ENCODE measurements at places on chromosomes 12 and 14.

- DNase-seq, result no peak
These were observed 20.2 kb upstream of the SERPINA1 start for GRCh38 chr14:94408546-94409095.

- no peak for DNase-seq
These were observed 53.7 kb downstream of the PLEKHA5 start for GRCh38 chr12:19183121-19183838.

DNA sequence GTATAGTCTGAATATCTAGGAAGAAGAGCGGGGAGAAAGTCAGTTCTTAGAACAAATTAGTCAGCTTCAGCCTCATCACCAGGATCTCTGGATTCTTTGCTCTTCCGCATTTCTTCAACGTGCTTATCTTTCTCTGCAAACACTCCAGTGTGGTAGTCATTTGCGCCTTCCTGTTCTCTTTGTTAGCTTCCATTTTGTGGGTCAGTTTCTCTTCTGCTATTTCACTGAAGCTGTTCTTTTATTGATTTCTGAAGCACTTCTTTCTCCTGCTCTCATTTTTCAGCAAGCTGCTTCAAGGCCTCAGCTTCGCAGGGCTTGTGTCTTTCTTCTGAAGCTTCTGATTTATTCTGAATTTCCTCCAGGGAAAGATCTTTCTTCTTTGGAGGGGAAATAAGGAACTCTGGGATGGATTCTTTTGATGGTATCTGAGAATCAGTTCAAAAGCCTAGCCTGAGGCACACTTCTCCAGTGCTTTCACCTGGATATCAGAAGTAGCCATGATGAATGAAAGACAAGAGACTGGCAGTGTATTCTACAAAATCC, 13.5 kb downstream of the AMN1 start:
- no peak for DNase-seq

DNA sequence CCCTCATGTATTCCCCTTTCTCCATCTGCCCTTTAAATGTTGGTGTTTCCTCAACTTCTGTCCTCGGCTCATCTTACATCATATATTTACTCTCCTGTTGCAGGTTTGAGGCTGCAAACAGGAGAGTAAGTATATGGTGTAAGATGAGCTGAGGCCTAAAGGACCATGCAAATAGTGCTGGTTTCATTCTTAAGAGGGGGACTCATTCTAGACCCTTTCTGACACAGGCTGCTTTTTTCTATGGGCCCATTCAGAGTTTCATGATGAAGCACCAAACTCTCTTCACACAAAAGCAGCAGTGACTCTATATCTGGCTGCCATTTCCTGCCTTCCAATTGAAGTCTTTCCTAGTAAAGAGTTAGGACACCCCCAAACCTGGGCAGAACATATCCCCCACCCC, 218.5 kb downstream of the PHLDA1 start:
- DNase-seq, result no peak

DNA sequence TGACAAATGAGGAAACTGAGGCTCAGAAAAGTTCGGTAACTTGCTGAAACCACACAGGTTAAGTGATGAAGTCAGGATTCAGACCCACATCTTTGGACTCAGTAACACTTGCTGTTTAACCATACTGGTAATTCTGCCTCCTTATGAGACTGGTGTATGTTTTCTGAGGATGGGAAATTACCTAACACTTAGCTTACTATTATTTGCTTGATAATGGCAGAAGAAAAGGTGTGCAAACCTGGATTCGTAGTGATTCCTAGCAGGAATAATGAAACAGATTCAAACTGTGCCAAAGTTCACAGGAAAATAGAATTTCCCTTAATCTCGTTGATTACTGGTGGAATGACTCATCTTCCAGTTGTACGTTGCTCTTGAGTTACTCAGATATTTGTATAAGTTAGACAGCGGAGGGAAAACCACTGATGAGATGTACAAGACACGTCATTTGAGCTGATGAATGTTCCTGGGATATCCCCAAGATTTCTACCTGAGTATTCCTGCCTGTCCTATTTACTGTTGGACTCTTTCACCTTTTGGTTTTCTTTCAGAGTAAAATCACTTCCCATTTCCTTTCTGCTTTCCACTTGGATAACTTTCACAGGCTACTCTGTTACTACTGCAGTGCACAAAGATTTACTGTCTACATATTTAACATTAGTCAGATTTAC, 37.5 kb downstream of the PRORP start:
- DNase-seq, result no peak

DNA sequence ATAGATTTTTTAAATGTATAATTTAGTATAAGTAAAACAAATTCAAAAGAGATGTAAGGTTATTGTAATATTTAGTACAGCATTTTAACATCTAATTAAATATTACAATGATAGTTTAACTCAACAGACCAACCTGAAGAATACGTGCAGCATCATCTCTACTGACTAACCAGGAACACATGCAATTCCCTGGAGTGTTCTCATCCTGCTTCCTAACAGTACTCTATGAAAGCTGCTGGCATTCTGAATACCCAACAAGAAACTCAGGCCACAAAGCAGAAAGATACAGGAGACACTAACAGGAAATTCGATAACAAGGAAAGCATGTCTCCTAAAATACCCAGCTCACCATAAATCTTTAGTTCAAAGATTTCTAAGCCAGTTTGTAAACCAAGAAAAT, 58.3 kb downstream of the CEP83 start:
- DNase-seq, result no peak

DNA sequence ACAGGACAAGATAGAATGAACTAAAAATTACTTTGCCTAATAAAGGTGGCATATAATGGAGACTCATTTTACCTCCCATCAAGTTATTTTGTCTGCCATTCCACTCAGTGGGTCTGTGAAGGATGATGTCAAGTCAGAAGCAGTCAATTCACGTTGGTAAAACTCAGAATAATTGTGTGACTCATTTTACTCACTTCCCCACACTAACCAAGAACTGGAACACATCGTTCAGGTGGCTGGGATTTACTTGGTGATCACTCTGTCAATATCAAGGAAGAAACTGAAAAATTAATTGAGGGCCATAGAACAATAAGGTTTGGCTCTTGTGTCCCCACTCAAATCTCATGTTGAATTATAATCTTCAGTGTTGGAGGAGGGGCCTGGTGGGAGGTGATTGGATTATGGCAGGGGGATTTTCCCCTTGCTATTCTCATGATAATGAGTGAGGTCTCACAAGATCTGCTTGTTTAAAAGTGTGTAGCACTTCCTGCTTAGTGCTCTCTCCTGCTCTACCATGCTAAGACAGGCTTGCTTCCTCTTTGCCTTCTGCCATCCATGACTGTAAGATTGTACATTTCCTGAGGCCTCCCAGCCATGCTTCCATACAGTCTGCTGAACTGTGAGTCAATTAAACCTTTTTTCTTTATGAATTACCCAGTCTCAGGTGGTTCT, 35.7 kb upstream of the GTF2A1 start:
- DNase-seq, result no peak

Data from activated T-cell treated with anti-CD3 and anti-CD28 coated beads for 4 hours (primary cell).